ENCODE measurements at places on chromosomes 16 and 17.

- DNase-seq, result no peak
Observed at GRCh38 chr17:12028611-12029010, 7.9 kb downstream of the MAP2K4 start.

- DNase-seq, result peak; percentile 86
Observed at GRCh38 chr16:85640254-85640558, 27.1 kb downstream of the GSE1 start.

DNA sequence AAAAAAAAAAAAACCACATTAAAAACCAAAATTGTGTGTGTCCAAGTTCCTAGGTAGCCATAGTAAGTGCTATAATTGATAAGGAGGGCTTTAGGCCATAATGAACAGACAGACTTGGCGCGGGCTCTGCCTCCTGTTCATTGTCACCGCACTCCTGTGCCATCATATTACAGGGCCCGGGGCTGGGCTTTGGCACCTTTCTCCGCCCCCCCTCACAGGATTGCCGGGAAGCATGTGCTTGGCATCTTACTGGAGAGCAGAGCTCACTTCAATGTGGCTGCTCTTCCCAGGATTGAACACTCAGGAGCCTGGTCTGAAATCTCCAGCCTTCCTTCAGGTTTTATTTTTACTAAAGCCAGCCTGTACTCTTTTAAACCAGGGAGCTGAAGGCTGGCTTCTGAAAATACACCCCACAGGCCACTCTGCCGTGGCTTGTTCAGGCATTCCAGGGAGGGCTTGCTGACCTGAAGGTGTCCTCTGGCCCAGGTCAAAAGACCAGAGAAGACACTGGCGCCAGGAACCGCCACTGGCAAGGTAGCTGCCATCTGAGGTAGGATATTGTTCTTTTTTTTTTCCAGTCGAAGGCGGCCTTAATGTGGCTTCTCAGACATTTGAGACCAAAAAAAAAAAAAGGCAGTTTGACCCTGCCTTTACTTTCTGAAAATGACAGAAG is 39.3 kb downstream of the DHRS7B start:
- DNase-seq, result no peak

- DNase-seq, result peak; percentile 60
Observed at GRCh38 chr17:43169561-43170139, 1.4 kb upstream of the NBR1 start.

DNA sequence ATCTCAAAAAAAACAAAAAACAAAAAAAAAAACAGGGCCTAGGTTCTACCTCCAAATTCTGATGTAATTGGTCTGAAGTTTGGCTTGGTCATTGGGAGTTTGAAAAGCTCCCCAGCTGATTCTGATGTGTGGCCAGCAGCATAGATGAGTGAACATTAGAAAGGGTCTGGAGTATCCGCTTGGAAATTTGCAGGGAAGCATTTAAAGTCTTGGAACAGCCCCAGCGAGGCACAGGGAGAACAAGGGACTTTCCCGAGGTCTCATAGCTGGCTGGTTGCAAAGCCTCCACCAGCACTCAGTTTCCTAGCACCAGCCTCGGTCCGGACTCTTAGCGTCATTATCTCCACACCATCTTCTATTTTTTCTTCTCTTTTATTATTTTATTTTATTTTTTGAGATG is 70.8 kb downstream of the RAB11FIP4 start:
- DNase-seq, result no peak

GRCh38 chr17:30378241-30378824 is 394 bp upstream of the CPD start:
- DNase-seq, result no peak

DNA sequence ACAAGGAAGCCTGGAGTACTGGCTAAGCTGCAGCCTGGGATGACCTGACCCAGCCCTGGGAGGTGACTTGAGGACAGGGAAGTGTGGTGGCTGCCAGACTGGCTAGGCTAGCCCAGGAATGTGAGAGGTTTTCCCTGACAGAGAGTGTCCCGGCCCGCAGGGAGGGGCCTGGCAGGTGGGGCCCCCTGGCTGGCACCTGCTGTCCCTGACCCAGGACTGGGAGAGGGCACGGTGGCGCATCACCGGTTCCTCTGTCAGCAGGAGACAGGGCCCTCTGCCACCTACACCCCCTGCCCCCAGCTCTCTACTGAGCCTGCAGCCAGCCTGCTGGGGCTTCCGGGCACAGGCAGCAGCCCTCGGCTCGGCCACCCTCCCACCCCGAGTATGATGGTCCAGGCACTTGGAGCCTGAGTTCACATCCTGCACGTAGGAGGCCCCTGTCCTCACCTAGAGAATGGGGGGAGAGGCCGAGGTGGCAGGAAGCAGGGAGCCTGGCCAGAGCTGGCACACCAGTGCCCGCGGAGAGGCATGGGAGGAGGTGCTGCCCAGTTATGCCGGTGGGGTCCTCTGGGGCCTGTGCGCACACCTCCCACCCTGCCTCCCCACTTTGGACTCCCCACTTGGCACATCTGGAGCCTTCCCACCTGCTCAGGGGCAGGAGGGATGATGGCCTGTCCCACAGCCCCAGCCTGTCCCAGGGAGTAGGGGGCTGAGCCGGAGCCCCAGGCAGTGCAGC is 528 bp downstream of the PRSS27 start:
- DNase-seq, result no peak

DNA sequence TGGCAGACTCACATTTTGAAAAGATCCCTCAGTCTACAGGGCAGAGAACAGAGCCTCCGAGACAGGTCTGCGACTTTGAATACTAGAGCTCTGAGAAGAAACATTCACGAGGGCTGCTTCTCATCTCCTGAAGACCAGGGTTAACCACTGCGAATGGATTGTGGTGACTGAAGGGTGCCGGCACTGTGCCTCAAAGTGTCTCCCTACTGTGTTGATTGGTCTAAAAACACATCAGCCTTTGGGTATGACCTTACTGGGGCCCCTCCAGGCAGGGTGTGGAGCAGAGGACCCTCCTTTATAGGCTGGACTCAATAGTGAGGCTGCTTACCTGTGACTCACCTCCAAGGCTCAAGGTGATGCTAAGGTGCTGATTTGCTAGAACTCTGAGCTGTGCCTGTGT is 2.6 kb upstream of the LGALS9 start:
- no peak for DNase-seq

- no peak for DNase-seq
Observed at GRCh38 chr16:50743581-50744225, 1.8 kb downstream of the CYLD start.

- DNase-seq, result no peak
Observed at GRCh38 chr16:56477096-56477878, 25.9 kb downstream of the OGFOD1 start.

GRCh38 chr17:47077576-47077975 is 98.5 kb upstream of the RPRML start:
- DNase-seq, result no peak

DNA sequence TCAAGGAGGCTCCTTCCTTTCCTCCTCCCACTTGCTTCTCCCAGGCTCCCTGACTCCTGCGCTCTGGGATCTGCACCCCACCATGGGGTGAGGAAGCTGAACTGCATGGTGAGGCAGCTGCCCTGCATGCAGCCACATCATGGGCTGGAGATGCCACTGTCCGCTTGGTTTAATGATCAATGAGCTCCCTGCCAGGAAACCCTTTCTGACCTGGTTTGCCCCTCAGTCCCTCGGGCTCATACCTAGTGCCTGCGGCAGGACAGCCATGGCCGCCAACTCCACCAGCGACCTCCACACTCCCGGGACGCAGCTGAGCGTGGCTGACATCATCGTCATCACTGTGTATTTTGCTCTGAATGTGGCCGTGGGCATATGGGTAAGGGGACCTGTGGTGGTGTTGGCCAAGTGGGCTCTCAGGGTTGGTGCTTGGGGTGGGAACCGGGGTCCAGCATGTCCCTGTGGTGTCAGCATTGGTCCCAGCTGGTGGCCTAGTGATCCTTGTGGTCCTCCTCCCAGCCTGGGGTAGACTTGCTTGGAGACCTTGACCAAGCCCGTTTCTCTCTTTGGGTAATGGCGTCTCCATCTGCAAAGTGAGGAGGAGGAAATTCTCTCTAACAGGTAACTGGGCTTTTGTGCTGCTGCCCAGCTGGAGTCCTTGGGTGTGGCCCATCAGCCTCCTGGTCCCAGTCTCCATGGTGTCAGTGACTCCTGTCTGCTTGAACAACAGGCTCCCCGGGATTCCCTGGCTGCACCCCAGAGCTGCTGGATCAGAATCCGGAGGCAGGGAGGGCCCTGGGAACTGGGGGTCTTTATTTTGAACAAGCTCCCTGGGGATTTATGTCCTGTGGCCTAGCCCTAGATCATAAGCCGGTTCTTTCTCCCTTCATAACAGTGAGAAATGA is at the start of gene SLC5A10:
Gene SLC5A10 (plus strand): TSS at position 225 of the 902 bp plus-strand sequence. CDS start 41 bp downstream, at position 266.
- no peak for DNase-seq

DNA sequence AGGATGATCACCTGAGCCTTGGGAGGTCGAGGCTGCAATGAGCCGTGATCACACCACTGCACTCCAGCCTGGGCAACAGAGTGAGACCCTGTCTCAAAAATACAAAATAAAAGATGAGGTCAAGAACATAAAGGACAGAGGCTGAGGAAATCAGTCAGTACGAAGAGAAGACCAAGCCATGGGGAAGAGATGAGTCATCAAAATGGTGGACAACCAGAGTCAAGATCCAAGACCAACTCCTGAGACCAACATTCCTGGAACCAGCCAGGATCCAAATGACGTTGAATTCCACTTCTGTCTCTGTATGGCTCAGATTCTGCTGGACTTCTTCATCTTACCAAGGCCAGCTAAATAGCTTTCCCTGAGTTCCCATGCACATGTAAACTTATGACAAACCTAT is 44.8 kb upstream of the NOG start:
- DNase-seq, result no peak

DNA sequence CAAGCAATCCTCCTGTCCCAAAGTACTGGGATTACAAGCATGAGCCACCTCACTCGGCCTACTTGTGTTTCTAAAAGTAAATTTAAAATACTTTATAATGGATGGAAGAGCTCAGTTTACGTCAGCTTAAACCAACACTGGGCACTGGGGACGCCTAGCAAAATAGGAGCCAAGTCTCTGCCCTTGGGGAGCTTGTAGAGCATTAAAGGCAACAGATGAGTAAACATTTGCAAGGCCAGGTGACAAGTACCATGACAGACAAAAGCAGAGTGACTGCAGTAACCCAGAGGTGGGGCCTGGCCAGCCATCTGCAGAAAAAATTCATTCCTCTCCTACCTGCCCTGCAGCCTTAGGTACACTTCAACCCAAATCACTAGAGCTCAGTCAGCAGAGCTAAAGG is 12.1 kb upstream of the NLK start:
- peak; percentile 13 for DNase-seq

GRCh38 chr16:78128913-78129312 is 29.5 kb downstream of the WWOX start:
- DNase-seq, result no peak

DNA sequence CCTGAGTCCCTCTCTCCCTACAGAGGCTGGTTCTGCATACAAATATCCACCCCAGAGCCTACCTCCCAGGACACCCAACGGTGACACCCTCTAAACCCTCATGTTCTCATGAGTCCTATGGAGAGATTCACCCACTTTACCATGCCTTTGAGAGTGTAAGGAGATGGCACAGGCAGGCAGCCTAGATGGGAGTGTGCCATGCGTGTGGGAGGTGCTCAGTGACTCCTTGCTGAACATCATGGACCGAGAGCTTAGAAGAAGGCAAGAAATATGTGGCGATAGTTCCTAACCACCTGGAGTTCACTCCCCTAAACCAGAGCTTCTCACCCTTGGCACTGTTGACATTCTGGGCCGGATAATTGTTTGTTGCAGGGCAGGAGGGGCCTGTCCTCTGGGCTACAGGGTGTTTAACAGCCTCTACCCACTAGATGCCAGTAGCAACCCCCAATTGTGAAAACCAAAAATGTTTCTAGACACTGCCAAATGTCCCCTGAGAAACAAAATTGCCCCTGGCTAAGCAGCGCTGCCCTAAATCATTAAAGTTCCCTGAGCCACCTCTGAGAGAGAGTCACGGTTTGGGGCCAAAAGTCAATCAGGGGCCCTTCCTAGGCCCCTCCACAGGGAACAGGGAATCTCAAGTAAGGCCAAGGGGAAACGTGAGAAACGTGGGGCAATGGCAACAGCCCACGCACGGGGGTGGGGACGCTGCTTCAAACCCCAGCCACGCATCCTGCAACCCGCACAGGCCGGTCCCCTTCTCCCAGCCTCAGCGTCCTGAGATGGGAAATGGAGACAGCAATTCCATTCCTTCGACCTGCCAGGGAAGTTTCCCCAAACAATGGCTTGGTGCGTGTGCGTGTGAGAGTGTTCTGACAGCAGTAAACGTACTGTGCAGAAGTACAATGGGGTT is 66.8 kb downstream of the C16orf78 start:
- peak; percentile 60 for DNase-seq

GRCh38 chr17:57412520-57413096 is 156.3 kb downstream of the MSI2 start:
- DNase-seq, result peak; percentile 45

DNA sequence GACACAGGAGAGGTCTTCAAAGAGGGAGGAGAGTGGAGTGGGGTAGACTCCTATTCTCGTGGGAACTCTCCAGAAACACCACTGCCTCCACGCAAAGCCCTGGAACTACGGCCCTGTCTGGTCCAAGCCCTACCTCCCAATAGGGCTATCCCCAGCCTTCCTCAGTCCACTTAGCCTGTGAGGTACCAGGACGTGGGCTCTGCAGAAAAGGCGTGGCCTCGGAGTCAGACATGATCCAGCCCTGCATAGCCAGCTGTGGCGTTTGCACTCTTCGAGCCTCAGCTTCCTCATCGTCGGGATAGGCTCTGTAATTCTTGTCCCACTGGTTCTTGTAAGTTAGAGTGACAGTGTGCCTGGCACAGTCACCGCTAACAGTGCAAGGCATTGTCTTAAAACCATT is 13.8 kb downstream of the ENDOV start:
- no peak for DNase-seq

- DNase-seq, result peak; percentile 70
Observed at GRCh38 chr16:17459903-17460521, 10.7 kb downstream of the XYLT1 start.

GRCh38 chr17:37791447-37792399 is 46.9 kb upstream of the HNF1B start:
- DNase-seq, result peak; percentile 13

- no peak for DNase-seq
Observed at GRCh38 chr17:29694918-29695563, 72.3 kb upstream of the CORO6 start.

DNA sequence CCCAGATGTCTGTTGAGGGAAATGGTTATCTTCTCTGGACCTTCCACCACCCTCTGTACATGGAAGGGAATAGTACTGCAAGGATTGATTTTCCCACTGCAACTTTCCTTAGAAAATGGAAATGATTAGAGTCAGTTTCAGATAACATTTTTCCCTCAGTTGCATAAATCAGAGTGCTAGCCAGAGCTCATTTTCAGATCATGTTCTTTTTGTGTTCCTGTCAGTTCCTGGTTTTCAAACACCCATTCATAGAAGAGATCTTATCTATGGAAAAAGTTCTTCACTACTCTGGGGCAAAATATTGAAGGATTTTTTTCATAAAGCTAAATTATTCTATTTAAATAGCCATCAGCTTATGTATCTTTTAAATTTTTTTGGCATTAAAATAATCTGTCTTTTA is 11.7 kb upstream of the COX10 start:
- no peak for DNase-seq

- no peak for DNase-seq
Observed at GRCh38 chr16:19896951-19897350, 12.3 kb upstream of the GPRC5B start.

GRCh38 chr16:71288570-71288889 is 672 bp downstream of the CMTR2 start:
- DNase-seq, result no peak

Measured in NCI-H2171 treated with DMSO at 0.1 percent for 48 hours (cell line).